Posterior cingulate gyrus (tissue), 11 donors: ENCODE measurements at places on chromosomes 1 and 21.

- no peak for DNase-seq
Measured at GRCh38 chr1:6588128-6588892, 8.5 kb downstream of the ZBTB48 start.

DNA sequence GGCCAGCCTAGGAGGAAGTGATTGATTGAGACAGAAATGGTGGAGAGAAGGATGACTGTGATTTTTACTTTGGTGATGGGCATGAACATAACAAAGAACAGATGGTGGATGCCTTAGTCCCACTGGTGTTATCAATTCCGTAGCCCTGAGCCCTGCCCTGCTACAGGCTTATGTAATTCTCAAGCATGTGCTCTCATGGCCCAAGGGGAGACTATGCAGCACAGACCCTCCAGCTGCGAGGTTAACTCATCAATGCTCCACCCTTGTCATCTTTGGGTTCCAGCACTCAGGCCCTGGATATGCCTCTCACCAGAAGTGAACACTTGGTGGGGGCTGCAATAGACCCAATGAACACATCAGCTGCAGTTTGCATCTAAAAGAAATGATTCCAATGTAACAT lies 62.7 kb upstream of the LRRC8D start:
- no peak for DNase-seq

GRCh38 chr1:92081031-92081430 lies 886 bp downstream of the BTBD8 start:
- DNase-seq, result no peak

DNA sequence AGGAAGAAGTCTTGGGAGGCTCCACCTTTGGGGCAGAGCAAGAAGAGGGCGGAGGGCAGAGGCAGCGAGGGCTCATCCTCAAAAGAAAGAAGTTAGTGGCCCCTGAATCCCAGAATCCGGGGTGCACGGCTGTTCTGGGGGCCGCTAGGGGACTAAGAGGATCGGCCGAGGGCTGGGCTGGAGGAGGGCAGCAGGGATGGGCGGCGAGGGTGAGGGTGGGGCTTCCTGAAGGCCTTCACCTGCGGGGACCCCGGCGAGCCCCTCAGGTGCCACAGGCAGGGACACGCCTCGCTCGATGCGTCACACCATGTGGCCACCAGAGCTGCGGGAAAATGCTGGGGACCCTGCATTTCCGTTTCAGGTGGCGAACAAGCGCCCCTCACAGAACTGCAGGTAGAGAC lies 23.9 kb downstream of the COL6A1 start:
- DNase-seq, result no peak

- DNase-seq, result no peak
Measured at GRCh38 chr1:213840575-213840974, 147.2 kb upstream of the PROX1 start.

DNA sequence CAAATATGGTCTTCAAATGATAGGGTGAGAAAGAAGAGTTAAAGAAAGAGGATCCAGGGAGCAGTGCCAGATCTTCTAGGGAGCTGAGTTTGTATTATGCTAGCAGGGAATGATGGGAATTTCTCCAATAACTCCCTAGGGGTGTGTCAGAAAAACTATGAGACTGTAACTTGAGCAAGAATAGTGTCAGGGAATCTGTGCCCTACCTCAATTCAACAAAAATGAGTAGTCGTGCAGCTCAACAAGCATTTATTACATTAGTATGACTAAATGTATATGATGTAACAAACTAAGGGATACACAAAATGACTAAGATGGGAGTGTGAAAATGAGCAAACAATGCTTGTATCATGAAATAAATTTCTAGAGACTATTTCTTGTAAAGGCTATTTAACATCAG lies 24.2 kb downstream of the SPAG17 start:
- no peak for DNase-seq

DNA sequence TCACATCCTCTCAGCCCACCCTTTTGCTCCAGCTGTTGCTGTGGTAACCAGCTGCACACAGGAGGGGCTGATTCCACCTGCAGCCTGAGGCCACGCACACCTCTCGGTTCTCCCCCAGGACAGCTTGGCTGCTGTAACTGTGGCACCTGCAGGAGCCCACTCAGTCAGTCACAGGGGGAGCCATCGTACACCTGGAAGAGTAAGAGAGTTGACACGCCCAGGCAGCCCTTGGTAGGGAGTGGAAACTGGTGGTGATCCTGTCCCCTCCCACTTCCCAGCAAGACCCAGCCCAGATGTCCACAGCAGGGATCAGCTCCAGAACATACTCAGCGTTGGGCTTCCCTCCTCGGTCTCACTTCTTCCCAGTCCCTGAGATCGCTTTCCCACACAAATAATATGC lies 32.2 kb upstream of the BACE2 start:
- DNase-seq, result no peak

- peak; percentile 59 for DNase-seq
Measured at GRCh38 chr1:32500387-32501209, 35.7 kb downstream of the ZBTB8B start.

GRCh38 chr1:170168265-170168664 lies 22.5 kb downstream of the NTMT2 start:
- no peak for DNase-seq

- no peak for DNase-seq
Measured at GRCh38 chr1:66711420-66711819, 40.8 kb upstream of the DYNLT5 start.

GRCh38 chr1:211531194-211532087 lies 39.5 kb upstream of the RD3 start:
- no peak for DNase-seq

- DNase-seq, result no peak
Measured at GRCh38 chr1:203403586-203403985, 52.7 kb upstream of the FMOD start.

DNA sequence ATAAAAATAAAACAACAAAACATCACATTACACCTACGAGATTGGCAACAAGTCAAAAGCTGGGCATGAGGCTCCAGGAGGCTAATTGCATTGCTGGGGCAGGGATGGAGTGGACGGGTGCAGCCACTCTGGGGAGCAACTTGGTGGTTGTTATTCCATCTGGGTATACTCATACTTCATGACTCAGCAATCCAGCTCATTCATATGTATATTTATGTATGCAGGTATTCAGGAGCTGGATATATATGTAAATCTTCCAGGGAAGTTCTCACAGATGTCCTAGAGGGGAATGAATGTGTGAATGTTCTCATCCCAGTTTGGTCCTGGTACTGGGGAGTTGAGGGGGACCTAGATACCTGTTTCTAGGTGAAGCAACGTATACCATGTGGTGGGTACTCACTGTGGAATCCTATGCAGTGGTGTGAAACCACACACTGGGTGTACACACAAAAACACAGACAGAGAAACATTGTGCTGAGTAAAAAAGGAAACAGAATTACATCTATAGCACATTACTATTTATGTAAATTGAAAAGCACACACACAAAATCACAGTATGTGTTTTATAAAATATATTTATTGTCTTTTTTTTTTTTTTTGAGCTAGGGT lies 79.7 kb upstream of the RAB4A start:
- DNase-seq, result no peak

DNA sequence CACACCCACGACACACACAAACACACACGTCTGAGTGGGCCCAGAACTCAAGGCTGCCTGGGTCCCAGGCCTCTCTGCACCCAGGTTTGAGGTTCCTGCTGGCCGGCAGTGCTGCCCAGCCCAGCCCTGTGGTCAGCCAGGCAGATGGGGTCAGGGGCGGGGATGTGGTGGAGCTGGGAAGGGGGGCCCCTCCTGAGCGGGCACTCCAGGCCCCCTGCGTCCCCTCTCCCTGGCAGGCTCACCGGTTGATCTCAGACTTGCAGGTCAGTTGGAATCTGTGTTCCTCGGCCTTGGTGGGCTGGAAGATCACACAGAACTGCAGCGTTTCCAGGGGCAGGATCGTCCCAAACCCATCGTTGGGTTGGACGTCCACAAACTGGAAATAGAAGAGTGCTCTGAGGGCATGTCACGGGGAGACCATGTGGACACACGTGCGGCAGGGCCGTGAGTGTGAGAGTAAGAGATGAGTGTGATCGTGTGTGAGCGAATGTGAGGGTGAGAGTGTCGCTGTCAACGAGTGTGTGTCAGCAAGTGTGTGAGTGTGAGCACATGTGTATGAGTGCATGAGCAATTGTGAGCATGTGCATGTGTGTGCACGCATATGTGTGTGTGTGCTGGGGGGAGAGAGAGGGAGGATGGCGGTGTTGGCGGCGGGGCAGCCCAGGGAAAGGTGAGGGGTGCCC lies 19.7 kb upstream of the TMEM52 start:
- no peak for DNase-seq

DNA sequence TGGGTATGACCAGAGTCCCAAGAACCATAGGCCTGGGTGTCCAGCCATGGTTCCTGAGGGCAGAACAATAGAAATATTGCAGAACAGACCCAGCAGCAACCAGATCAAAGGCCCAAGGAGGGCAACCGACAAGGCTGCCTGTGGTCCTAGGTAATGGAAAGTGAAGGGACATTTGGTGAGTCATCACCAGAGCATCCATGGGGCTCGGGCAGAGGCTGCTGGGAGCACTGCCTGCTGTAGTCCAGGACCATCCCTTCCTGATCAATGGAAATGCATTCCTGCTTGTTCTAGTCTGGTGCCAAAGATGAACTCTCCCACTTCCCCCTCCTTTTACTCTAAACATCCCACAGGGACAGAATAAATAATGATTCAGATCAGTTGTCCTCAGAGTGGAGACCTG lies 172.8 kb upstream of the CACNA1E start:
- DNase-seq, result no peak

GRCh38 chr1:1433804-1434130 lies 1.7 kb upstream of the VWA1 start:
- no peak for DNase-seq

GRCh38 chr1:51285055-51285454 lies 45.3 kb downstream of the TTC39A start:
- DNase-seq, result no peak

DNA sequence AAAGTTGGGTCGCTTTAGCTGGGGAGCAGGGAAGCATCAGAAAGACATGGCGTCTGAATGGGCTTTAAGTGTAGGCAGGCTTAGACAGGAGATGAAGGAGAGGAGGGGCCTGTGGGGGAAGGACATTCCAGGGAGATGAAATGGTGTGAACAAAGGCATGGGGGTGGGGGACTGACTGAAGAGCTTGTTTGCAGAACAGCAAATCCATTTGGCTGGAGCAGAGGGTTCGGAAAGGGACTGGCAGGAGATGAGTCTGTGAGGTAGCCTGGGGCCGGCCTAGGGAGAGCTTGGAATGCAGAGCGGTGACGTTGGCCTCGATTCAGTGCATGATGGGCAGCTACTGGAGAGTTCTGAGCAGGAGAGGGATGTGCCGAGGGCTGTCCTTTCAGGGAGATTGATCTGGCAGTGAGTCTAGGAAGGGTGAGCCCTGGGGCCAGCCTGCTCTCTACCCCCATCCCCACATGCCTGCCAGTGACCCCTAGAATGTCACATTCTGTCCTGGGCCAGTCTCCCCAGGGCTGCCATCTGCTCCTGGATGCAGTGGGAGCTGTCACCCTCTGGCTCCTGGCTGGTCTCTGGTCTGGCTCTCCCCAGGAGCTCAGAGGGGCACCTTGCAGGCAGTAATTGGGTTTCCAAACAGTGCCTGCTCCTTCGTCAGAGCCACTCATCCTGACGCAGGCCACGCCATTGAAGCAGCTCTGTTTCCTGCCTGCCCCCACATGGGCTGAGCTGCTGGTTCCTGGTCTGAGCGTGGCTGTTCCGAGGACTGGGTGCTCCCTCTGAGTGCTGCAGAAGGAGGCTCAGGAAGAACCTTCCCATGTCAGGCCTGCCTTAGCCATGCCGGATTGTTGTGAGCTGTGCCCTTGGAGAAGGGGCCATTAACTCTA lies 22.3 kb upstream of the TMEM222 start:
- DNase-seq, result peak; percentile 92
